Stimulated activated CD8-positive, alpha-beta memory T cell treated with anti-CD3 and anti-CD28 coated beads, Interleukin-15, amount 100 ng/mL, for 4 hours (primary cell): ENCODE measurements at places on chromosomes 12 and 14.

DNA sequence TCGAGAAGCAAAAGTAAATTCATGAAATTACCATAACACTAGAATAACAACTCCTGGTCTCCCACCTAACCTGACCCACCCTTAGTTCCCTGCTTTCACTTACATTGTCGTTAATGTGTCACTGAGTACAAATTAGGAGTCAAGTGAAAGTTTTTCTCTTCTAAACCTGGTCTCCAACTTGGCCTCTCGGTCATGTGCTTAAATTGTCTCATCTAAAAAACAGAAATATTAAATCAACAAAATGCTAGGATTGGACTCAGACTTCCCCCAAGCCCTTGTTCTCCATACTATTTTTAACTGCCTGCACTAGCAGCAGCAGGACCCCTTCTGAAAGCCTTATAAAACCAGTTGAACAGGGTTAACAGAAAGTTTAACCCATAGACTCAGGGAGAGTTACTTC is 1.8 kb upstream of the BTG1 start:
- DNase-seq, result no peak

DNA sequence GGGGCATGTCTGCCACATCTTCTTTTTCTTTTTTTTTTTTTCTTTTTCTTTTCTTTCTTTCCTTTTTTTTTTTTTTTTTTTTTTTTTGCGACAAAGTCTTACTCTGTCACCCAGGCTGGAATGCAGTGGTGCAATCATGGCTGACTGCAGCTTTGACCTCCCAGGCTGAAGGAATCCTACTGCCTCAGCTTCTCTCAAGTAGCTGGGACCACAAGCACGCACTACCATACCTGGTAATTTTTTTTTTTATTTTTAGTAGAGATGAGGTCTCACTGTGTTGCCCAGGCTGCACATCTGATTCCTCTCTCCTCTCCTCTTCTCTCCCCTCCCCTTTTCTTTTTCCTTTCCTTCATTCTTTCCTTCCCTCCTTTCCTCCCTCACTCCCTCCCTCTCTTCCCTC is 18.5 kb downstream of the SLC15A5 start:
- no peak for DNase-seq

DNA sequence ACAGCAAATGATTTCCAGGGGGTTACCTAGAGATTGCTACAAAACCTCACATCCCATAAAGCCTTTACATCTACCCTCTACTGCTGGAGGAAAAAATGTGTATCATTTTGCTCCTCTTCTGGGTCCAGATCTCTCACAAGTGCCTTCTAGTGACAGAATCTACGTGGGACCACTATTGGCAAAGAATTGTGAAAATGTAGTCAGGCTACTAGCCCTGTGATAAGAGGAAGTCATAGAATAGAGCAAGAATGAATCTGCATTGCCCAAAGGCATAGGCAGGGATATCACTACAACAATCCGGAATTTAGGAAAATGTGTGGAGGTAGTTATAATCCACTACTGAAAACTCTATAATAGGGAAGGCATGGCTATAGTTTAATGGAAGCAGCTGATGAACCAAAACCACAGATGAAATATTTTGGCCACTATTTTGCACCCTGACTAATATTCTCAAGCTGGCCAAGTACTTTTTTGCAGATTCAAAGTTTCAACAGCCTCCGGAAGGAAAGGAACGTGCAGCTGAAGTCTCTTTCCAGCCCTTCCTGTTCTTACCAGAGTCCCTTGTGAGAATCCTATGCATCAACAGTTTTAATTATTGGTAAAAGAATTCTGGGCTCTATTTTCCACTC is 176.8 kb downstream of the PHLDA1 start:
- DNase-seq, result no peak

DNA sequence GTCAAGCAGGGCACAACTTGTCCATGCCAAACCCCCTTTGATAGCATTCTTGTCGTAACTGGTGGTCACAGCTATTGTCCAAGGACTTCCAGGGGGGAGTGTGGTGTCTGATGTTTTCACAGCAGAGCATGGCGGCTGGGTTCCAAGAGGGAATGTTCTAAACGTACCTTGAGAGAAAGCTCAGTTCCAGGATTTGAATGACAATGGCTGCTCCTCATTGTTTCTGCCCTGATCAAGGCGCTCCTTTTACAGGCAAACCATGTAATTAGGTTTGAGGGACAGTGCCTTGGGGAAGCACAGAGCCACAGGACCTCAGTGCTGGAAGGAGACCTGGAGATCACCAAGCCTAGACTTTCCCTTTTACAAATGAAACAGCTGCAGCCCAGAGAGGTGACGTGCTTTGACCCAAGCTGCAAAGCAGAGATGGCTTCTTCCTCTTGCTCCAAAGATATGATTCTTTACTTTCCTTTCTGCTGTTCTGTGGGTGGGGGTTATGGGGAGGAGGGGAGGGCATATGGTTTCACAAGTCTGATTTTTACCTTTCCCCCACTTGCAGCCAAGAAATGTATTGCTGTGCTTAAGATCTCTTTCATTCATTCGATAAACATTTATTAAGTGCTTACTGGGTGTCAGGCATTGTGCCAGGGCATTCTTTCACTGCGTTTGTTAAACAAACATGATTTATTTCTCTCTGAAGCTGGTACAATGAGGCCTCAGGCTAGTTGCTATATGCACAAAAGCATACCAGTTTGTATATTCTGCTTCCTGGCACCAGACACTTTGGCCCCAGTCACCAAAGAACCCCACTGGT is 172.8 kb downstream of the KTN1 start:
- DNase-seq, result no peak

- no peak for DNase-seq
Measured at GRCh38 chr12:104858611-104859543, 99.2 kb downstream of the SLC41A2 start.

DNA sequence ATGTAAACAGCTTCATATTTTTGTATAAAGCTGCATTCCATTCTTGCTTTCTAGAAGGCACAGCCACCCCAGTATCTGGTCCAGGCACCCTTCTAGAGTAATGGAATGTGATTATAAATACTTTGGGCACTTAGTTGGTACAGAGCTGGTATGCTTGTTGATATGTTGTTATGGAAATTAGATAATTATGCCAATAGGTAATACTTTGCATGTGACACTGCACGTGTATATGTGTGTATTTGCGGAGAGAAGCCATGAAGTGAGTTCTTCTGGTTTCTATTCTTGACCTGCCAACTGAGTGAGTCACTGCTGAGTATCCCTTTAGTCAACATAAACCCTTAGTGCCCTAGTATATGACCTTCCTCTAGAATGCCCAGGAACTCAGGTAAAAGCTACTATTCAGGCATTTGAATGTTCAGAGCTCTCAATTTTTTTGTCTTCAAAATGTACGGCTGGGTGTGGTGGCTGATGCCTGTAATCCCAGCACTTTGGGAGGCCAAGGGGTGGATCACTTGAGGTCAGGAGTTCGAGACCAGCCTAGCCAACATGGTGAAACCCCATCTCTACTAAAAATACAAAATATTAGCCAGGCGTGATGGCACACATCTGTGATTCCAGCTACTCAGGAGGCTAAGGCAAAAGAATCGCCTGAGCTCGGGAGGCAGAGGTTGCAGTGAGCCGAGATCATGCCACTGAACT is 6.2 kb upstream of the TCP11L2 start:
- DNase-seq, result no peak

DNA sequence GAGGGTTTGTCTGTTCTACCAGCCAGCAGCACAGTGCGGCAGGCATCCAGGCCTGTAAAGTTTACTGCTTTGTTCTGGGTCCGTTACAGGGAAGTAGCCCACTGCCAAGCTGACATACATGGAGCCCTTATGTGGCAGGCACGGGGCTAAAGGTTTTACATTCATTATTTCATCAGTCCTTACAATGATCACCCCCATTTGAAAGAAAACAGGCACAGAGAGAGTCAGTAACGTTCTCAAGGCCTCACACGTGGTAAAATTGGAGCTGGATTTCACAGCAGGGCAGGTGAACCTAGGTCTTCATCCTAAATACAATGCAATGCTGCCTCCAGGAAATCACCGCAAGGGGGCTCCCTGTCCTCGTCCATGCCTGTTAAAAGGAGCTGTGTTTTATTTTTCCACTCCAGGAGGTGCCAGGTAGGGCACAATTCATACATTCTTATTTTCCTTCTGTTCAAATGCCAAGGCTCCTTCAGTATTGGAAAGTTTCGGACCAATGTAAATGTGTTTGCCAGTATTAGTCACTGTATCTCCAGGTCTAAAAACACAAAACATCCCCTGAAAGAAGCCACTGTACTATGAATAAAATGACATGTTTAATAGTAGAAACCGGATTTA is 172.2 kb upstream of the GZMB start:
- no peak for DNase-seq

GRCh38 chr12:24023081-24023480 is 73.6 kb upstream of the SOX5 start:
- DNase-seq, result no peak

DNA sequence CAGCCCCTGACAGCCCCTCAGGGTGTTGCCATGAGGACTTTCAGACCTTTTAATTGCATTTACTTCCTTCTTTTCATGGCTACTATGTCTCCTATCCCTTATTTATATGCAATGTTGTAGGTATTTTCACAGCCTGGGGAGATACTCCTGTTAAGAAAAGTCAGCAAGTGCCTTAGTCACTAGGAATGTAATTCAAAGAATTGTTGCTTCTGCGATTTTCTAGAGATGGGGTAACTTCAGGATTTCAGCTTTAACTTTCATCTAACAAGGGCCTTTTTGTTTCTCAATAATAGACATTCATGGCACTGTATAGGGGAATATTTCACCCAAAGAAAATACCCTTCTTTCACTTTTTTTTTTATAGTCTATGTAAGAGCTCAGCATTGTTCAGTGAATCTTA is 533.3 kb upstream of the MIS18BP1 start:
- no peak for DNase-seq

- no peak for DNase-seq
Measured at GRCh38 chr14:72774141-72774540, 119.8 kb downstream of the DPF3 start.

GRCh38 chr12:53844994-53845844 is 93.4 kb upstream of the HOXC13 start:
- DNase-seq, result no peak

DNA sequence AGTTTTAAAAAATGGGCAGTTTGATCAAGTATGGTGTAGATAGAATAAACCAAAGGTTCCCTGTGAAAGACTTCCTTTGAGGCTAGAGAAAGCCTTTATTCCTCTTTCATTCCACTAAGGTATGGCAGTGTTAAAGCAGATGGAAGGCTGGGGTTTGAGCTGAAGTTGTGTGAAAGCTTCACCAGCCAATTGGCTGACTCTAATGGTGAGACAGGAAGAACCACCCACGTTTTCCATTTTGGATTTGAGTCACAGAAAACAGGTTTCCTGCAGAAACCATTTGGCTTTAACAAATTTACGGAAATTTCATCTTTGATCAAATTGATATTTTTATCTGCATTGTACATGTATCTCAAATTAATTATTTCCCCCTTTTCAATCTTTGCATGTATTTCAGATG is 455.0 kb downstream of the PCNX1 start:
- no peak for DNase-seq

DNA sequence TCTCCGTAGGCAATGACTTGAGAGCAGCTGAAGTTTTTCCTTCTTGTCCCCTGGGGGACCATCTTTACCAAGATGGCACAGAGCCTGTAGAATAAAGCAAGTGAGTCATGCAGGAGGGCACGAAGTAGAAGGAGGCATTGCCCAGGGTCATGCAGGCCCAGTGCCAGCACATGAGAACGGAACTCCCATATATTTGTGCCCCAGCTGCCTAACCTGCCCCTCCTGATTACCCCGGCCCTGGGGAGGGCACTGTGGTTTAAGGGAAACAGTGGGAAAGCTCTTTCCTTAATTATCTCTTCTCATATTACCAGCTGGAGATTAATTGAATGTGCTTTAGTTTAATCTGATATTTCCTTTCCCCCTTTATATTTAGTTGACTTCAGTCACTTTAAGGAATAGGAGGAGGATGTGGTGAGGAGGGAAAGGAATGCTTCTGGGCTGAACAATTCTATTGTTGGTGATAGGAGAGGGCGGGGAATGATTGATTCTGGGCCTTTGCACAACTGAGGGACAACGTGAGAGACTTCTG is 51.9 kb downstream of the RASSF8 start:
- no peak for DNase-seq

DNA sequence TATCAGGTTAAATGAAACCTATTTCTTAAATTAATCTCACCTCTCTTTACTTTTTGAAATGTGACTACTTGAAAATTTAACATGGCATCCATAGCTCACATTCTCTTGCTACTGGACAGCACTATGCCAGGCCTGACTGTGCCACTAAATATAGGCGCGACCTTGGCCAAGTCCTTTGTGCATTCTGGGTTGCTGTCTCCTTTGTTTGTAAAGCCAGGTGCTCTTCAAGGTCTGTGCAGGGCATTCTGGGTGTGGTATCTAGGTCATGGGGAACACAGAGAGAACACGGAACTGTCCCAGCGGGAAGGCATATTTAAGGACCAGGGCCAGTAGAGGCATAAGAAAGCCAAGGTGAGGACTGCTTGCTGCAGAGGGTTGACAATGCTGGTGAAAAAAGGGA is 121.2 kb downstream of the ZNF664 start:
- DNase-seq, result no peak

DNA sequence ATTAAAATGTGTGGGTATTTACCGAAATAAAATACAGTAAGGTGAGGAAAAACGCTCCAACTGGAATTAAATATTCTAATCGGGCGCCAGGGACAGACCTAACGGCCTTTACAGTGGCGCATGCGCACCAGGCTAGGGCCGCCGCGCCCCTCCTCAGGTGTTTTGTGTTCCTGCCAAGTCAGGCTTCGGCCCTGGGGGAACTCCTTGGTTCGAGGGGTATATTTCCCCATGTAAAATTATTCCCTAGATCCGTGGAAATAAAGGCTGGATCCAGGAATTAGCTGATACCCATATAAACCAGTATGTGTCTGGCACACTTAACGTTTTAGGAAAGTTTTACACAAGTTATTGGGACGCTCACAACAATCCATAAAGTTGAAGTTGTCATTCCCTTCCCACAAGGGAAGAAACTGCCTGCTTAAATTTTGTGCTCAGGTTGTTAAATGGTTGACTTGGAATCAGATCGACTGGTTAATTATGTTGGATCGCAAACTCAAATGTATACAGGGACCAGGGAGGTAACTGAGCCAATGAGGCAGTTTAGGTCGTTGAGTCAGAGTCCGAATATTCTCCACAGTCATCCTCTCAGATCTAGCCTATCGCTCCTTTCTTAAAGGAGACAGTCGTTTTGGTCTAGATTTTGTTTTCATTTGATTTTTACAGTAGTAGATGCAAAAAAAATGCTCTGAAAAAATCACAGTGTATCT is 621 bp upstream of the ANAPC7 start:
- DNase-seq, result peak; percentile 46

DNA sequence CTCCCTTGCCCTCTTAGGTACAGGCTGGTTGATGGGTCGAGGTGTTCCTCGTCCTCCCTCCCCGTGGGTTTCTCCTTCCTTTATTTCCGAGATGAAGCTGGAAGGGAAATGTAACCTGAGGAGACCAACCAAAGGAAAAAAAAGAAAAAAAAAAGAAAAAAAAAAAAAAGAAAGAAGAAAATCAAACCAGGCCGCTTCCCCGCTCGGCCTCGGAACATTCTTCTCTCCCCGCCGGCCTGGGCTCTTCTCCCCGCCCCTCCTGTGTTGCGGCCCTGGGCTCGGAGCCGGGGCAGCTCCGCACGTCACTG is 1.6 kb upstream of the NFATC4 start:
- DNase-seq, result no peak
